ENCODE measurements at places on chromosomes 7 and 10.

GRCh38 chr7:49805371-49806007, 32.1 kb downstream of the VWC2 start:
- DNase-seq, result no peak

GRCh38 chr10:129021594-129022304, 445.3 kb upstream of the MGMT start:
- no peak for DNase-seq

DNA sequence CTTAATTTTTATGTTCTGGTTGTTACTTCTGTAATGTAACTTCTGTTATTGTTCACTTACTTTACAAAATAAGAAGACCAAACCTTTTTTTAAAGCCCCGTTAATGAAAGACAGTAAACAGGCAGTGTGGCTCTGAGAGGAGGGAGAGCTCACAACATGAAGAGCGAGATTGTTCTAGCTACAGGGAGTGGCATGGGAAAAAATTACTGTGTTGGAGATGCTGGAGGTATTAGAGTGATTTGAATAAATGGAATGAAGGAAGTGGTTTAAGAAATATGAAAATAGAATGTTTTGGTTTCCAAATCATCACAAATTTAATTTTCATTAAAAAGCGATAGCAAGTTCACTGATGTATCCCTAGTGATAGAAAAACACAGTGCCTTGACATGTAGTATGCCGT, 31.8 kb downstream of the REEP3 start:
- no peak for DNase-seq

DNA sequence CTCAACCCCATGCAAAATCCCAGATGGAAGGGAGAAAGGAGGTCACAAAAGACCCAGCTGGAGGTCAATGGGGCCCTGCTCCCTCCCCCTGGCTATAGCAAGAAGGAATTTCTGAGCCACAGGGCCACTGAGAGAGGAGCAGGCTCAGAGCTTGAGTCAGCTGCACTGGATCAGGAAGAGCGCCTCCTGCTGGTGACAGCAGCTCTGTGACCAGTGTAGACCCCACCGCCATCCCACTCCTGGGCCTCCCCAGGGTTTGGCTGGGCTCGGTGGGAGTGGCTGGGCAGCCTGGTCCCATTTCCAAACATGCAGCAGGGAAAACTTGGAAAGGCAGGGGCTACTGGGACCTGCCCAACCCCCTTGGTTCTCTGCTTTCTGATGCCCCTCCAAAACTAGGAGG, 31.5 kb upstream of the PRLHR start:
- no peak for DNase-seq

GRCh38 chr10:49518982-49519578, 19.8 kb downstream of the ERCC6 start:
- peak; percentile 18 for DNase-seq

Measured in activated naive CD8-positive, alpha-beta T cell treated with anti-CD3 and anti-CD28 coated beads for 36 hours (primary cell).